Activated naive CD8-positive, alpha-beta T cell treated with anti-CD3 and anti-CD28 coated beads, Interleukin-2, amount 50 U/mL, for 24 hours (primary cell): ENCODE measurements at places on chromosomes 1 and 21.

DNA sequence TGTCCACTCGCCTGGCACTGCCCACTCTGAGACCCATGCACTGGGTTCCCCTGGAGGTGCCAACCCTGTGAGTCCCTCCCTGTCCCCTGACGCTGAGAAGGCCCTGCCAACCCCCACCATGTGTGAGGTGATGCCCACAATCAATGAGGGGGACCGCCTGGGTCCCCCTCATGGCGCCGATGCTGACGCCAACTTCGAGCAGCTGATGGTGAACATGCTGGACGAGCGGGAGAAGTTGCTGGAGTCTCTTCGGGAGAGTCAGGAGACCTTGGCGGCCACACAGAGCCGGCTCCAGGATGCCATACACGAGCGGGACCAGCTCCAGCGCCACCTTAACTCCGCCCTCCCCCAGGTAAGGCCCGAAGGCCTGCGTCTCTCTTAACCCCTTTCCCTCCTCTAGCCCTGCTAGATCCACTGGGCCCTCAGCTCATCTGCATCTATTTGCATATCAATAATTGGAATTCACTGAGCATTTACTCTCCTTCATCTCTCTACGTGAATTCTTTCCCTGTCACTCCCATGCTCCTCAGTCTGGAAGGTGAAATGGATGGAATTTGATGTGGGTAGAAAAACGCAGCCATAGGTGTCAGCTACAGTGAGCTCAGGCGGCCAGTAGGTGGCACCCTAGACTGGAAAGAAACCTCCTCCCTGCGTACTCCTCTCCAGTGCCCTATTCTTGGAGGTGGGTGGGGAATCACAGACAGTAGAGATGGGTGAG lies 12.8 kb downstream of the PPFIA4 start:
- peak; percentile 62 for DNase-seq

- no peak for DNase-seq
Measured at GRCh38 chr1:44086692-44087474, 31.7 kb upstream of the KLF17 start.

GRCh38 chr1:185694081-185694480 lies 40.1 kb upstream of the HMCN1 start:
- peak; percentile 26 for DNase-seq

DNA sequence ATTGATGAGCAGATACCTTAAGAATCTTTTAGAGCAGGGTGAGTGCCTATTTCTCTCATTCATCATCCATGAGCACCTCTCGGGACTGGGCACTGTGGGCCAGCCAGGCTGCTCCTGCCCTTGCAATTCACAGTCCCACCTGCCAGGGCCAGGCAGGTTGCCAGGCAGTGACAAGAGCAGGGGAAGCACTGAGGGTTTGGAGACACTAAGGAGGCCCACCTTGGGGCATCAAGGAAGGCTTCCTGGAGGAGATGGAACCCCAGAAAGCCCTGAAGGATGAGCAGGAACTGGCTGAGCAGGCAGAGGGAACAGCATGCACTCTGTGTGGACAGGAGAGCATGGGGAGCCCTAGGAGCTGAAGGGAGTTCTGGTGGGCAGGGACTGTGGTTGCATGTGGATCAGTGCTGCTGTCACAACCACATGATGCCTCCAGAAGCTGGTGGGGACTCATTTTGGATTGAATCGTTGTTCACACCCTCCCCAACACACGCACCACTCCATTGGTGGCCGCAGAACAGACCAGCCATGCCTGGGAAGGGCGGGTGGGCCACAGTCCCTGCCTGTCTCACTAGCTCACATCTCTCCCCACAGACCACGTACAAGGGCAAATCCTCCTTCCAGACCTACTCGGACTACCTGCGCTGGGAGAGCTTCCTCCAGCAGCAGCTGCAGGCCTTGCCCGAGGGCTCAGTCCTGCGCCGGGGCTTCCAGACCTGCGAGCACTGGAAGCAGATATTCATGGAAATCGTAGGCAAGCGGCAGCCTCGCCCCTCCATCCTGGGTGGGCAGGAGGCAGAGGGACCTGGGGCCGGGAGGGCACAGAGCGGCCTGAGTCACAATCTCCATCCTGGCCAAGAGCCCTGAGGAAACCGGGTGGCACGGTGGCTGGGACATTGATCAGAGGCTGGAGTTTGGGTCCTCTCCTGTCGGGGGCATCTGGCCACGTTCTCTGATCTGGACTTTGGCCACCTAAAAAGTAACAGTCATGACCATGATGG lies 55.1 kb downstream of the DISP3 start:
- no peak for DNase-seq

- no peak for DNase-seq
Measured at GRCh38 chr1:26970810-26971209, 10.5 kb upstream of the KDF1 start.

DNA sequence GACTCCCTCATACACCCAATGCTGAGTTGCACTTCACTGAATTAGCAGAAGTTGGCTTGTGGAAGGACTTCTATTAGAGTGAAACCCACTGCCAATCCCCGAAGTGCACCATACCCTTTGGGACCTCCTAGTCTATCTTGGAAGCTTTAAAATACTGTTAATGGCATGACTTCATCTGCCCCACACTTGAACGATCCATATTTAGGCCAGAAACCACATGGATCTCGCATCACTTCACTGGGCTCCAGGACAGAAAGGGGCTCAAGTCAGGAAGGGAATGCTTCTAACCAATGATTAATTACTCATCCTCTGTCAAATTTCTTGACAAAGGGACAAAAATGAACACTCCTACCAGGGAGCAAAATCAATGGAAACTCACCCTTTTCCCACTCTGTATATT lies 69.1 kb downstream of the BCAR3 start:
- no peak for DNase-seq

DNA sequence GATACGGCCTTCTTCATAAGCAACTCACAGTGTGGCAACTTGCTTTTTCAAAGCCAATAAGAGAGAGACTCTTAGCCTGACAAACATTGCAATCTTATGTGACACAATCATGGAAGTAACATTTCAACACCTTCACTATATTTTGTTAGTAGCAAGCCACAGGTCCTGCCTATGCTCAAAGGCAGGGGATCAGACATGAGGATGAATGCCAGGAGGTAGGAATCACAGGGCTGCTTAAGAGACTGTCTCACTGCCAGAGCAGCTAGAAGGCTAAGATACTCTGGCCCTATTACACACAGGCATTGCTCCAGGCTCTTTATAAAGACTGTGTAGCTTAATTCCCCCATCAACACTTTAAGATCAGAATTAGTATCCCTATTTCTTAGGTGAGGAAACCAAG lies 236.2 kb upstream of the KAZN start:
- DNase-seq: no peak

DNA sequence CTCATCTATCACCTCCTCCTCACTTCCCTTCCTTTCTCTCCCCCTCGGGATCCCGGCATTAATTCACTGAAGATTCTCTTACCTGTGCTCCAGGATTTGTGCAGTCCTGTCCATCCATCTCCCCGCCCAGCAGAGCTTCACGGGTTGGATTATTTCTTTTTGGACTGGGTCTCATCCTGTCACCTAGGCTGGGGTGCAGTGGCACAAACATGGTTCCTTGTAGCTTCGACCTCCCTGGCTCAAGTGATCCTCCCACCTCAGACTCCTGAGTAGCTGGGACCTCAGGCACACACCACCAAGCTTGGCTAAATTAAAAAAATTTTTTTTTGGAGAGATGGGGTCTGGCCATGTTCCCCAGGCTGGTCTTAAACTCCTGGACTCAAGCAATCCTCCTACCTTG lies 12.3 kb upstream of the CSF3R start:
- DNase-seq: no peak

DNA sequence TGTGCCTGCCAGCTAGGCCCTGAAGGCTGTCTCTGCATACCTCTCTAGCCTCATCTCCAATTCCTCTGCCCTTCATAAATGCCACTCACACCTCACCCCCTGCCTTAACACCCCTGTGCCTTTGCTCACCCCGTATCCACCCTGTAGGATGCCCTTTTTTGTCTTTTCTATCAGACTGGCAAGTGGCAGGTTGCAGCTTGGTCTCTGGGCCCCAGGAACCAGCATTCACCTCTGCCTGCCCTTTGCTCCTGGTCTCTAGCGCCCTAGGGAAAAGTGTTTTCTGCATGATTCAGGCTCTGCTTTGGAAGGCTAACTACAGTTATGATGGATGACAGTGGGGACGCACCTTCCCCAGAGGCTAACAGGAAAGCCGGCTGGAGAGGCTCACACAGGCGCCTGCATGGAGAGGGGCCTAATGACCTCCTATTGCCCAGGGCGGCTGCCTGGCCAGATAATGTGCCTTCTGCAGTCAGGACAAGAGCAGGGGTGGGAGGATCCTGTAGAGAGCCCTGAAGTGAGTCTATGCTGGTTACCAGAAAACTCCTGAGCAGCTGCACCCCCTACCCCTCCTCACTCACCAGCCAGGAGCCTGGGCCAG lies 11.2 kb downstream of the KANK4 start:
- no peak for DNase-seq
